NCI-H446 treated with DMSO at 0.1 percent for 48 hours (cell line): ENCODE measurements at places on chromosomes 1 and 21.

GRCh38 chr1:56745231-56745630 is 74.0 kb downstream of the FYB2 start:
- DNase-seq = no peak

- no peak for DNase-seq
These were observed 5.2 kb upstream of the OTUD7B start for GRCh38 chr1:150015651-150016131.

DNA sequence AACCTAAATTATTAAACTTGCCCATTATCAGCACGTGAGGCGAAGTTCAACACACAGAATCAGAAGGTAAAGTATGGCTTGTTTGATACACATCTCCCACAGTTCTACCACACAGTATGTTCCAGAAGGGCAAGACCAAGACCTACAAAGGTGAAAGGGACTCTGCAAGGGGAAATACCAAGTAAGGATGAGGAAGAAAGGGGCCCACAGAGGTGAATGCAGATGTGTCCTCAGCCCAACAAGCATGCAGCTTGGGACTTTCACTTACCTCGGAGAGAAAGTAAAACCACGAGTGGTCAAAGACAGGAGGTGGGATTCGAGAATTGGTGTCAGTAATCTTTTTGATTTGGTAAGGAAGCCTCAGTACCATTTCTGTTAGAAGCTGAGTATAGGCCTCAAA is 85.8 kb downstream of the UBR4 start:
- DNase-seq = no peak

GRCh38 chr1:42259059-42259738 is 75.8 kb downstream of the FOXJ3 start:
- DNase-seq = no peak

- DNase-seq = peak; percentile 28
These were observed 33.1 kb downstream of the FAM177B start for GRCh38 chr1:222769971-222770620.

DNA sequence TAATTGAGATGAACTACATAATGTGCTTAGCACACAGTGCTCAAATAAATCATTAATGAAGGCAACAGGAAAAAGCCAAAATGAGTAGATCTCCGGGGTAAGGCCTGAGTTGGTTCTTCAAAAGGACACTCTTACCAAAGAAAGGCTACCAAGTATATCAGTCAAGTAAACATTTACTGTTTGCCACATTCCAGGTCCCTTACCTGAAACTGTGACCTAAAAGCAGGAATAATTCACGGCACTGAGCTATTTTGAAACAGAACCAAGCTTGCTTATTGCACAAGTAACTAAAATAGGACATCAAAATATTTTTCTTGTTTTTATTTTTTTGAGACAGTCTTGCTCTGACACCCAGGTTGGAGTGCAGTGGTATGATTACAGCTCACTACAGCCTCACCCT is 2.0 kb upstream of the PITHD1 start:
- no peak for DNase-seq

- no peak for DNase-seq
These were observed 40.1 kb downstream of the CD2 start for GRCh38 chr1:116794371-116794770.

DNA sequence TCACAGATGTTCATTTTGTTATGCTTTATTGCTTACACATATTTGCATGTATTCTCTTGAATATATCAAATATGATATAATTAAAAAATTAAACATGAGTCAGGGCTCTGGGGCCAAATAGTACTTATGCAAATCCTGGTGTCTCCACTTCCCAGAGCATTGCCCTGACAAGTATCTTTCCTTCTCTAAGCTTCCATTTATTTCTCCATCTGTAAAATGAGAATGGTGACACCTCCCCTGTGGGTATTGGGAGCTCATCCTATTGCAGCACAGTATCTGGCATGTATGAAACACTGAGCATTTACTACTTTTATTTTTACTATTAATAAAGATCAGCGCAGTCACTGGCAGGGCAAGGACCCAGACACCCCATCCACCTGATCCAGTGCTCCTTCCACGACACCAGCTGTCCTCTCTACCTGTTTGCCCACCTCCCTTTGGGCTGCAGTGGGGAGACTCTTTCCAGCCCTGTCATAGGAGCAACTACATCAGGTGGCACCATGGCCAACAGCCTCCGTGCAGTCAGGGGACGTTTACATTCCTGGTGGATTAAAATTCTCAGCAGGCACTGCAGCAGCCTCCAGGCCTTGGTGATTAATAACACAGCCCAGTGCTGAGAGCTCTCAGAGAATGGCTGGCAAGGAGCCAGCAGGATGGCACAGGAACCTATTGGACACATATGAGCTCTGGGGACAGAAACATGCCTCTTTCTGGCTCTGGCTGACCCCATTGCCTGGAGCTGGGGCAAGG is 113.0 kb downstream of the DMRTB1 start:
- peak; percentile 83 for DNase-seq

- DNase-seq = no peak
These were observed 9.1 kb downstream of the TTC22 start for GRCh38 chr1:54791880-54792522.
